ENCODE measurements at places on chromosomes 11 and 22. TPM values are rescaled to one million over a fixed set of nuclear protein-coding genes. Genes with fewer than 3 reads are reported as not detected.

DNA sequence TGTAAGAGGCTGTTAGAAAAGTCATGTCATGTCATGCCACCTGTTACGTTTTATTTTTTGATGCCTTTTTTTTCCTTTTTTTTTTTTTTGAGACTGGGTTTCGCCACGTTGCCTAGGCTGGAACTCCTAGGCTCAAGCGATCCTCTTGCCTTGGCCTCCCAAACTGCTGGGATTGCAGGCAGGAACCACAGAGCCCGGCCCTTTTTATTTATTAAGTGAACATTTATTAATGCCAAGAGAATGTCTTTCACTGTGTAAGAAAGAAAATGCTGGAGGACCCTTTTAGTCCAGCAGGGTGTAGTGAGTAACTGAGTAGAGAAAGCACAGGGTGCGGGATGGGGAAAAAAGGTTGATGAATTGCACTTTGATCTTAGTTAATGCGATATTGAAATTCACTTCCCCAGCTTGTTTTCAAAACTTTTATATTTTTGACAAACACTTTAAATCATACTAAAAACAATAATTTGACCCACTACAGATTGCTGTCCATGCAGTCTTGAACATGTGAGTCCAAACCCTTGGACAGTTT, 2.3 kb upstream of the XBP1 start:
- no peak for DNase-seq

DNA sequence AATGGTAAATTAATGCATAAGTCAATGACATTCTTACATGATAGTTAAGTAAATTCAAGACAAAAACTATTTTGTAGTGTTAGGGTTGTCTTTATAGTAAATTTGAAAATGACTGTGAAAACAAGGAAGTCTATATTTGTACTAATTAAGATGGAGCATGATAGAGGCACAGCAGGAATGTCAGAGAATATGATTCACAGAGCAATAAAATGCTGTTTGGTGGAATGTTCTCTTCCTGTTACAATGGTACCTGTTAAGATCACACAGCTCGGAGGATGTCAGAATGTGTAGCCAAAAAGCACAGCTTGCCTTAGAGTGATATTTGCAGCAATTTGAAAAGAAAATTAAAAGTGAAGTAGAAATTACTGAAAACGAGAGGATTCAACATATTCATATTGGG, 2339.7 kb upstream of the RAG2 start:
- DNase-seq: no peak

- no peak for DNase-seq
These were observed 283.3 kb downstream of the CASP12 start for GRCh38 chr11:104614961-104615360.

- no peak for DNase-seq
These were observed at the start of gene SHANK2 for GRCh38 chr11:71252269-71252769. Gene SHANK2, minus strand, starts transcription at chr11:71252577. Its CDS starts 105,251 bp downstream, at chr11:71147326.

- no peak for DNase-seq
These were observed 12.0 kb downstream of the FRMD8 start for GRCh38 chr11:65398362-65398910.

DNA sequence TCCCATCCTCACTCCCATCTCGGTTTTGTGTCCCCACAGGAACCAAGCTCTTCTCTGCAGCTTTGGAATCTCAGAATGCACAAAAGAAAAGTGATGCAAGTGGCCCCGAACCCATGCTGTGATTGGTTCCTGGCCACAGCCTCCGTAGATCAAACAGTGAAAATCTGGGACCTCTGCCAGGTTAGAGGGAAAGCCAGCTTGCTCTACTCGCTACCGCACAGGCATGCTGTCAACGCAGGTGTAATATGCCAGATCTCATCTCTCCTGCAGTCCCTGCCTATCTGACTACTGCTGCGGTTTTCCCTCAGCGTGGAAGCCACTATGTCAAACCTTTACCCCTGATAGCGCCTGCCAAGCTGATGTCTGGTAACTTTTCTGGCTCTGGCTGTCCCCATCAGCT, 200.5 kb upstream of the LRRC4C start:
- no peak for DNase-seq

GRCh38 chr11:13924801-13925327, 37.7 kb upstream of the SPON1 start:
- no peak for DNase-seq

The KRTAP5-10 gene
- not detected for polyA plus RNA-seq

The OR4B1 gene
- not detected for polyA plus RNA-seq

DNA sequence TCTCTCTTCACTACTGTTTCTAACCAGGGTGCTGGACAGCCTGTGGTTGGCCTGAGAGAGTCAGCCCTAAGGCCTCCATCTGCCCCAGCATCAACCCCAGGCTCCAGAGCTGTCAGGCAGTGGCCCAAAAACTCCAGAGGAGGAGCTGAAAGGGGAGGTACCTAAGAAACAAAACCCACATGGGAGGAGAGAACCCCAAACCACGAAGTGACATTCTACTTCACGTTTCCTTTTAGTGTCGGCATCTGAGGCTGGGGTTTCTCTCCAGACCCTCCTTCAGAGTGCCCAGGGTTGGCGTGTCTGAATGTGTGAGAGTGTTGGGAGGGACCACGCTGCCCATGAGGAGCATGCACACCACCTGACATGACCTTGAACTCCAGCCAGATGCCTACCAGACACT, 69.8 kb upstream of the NNMT start:
- no peak for DNase-seq

DNA sequence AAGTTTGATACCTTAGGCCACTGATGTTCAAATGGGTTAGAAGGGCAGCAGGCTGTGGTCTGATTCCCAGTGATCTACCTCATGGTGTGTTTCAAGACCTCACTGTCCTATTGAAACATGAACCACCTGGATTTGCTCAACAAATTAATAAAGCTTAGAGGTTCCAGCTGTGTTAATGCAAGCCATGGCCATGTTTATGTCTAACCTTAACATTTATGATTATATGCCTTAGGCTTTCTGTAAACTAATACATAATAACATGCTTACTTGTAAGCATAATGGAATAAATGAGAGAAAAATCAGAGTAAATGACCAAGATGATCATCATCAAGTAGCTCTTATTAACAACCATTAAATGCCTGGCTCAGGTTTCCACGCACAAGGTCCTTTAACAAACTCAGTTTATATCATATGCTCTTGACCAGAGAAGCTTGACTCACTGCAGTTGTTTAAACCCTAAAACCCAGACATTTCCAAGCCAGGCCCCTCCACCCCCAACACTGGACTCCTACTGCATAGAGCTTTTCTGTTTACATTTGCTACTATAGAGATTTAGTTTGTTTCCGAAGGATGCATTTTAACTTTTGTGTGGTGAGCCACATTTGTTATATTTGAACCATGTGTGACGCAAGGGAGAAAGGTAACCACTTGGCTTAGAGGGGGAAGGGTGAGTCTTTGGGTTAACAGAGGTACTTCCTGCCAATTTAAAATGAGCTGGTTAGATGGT, 43.7 kb downstream of the KREMEN1 start:
- peak; percentile 83 for DNase-seq
